Activated CD4-positive, alpha-beta memory T cell treated with anti-CD3 and anti-CD28 coated beads, Interleukin-2, amount 10 ng/mL, durations not matched to agents 7 days and 5 days (primary cell): ENCODE measurements at places on chromosomes 16 and 17.

- peak; percentile 28 for DNase-seq
Observed at GRCh38 chr17:64183815-64184214, 53.9 kb upstream of the ERN1 start.

DNA sequence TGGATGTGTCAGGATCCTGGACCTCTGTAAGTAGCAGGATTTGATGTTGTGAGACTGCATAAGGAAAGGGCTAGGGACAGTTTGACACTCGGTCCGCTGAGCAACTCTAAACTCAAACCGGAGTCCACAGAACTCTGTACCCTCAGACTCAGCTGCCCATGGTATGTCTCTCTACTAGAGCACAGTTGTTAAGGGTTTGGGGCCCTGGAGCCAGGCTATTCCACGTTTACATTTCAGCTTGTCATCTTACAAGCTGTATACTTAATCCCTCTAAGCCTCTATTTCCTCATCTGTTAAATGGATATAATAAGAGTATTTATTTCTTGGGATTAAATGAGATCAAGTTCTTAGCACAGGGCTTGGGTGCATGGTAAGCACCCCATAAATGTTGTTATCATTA, 27.9 kb downstream of the HOXB1 start:
- no peak for DNase-seq

GRCh38 chr16:2715966-2716885, 3.8 kb downstream of the PRSS27 start:
- DNase-seq, result no peak

- DNase-seq, result peak; percentile 79
Observed at GRCh38 chr16:24729243-24729950, at the start of gene TNRC6A. TSS of gene TNRC6A (plus strand) at chr16:24729651. CDS start at chr16:24729842, 191 bp downstream.

DNA sequence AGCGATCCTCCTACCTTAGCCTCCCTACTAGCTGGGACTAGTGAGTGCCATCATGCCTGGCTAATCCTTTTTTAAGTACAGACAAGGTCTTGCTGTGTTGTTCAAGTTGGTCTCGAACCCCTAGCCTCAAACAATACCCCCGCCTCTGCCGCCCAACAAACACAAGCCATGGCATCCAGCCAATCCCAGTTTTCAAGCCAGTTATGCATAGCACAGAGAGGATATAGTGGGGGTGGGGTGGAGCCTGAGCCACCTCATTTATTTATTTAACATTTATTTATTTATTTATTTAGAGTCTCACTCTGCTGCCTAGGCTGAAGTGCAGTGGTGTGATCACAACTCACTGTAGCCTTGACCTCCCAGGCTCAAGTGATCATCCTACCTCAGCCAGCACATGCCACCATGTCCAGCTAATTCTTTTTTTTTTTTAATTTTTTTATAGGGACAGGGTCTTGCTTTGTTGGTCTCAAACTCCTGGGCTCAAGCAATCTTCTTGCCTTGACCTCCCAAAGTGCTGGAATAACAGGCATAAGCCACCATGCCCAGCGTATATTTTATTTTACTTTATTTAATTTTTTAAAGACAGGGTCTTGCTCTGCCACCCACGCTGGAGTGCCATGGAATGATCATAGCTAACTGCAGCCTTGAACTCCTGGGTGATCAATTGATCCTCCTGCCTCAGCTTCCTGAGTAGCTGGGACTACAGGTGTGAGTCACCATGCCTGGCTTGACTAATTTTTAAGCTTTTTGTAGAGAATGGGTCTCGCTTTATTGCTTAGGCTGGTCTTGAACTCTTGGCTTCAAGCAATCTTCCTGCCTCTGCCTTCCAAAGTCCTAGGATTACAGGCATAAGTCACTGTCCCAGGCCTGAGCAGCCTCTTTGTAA, 26.2 kb upstream of the KLHL11 start:
- DNase-seq, result no peak

GRCh38 chr17:18267927-18268711, 7.7 kb downstream of the MIEF2 start:
- DNase-seq, result no peak
